ENCODE measurements at places on chromosomes 16 and 17.
A peak's percentile ranks its signal among the peaks of the same experiment; 100 is the strongest.

- DNase-seq: no peak
Observed at GRCh38 chr16:4358831-4359561, 7.9 kb upstream of the PAM16 start.

- no peak for DNase-seq
Observed at GRCh38 chr17:81032641-81033480, 2.1 kb upstream of the BAIAP2 start.

DNA sequence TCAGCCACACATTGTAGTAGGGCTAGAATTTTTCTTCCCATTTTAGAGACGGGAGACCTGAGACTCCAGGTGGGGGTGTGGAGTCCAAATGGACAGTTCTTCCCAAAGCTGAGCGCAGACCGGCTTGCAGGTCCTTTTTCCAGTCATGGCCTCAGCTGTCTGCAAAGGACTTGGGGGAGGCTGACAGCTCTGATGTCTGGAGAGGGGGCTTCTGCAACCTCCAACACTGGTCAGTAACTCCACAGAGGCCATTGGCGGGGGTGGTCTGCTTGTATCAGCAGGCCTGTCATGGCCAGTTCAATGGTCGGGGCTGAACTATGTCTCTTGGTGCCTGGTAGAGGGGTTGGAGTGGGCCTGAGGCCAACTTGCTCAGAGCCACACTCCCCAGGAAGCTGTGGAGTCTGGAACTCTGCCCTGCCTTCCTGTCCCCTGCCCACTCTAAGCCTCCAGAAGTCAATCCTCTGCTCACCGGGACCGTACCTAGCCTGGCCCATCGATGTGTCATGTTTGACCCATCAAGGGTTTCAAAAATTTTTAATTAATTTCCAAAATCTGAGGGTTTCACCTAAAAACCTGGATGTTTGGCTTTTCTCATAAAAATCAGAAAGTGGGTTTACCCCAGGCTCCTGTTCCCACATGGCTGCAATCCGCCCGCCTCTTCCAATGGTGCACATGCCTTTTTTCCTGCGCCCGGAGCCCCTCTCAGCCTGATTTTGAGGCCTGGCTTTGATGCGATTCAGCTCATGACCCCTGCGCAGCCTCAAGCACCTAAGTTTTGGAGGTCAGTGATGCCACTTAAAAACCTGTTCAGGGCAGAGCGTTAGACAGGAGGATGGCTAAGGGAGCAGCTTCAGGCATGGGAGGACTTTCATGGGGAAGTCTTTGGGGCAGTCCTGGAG lies 39.9 kb downstream of the SNX20 start:
- DNase-seq: no peak

- DNase-seq: peak; percentile 97
Observed at GRCh38 chr16:28491970-28492474, at the start of gene CLN3. Gene CLN3, minus strand, starts transcription at chr16:28492074. Its CDS starts 315 bp downstream, at chr16:28491759.

DNA sequence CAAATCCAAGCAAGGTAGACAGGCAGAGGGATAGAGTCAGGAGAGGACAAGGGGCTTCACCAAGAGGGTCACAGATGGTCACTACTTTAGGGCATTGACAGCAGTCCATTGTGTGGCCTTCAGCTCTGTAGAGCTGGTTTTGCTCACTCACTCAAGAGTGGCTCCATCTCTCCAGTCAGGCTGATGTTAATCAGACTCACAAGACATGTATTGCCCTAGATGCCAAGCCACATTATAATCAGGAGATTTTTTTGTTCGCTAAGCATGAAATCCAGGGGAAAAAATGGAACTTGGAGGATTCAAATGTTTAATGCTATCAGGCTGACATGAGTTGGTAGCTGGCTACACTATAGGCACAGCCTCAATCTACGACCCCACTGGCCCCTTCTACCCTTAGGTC lies 32.5 kb downstream of the CD300LF start:
- DNase-seq: no peak

DNA sequence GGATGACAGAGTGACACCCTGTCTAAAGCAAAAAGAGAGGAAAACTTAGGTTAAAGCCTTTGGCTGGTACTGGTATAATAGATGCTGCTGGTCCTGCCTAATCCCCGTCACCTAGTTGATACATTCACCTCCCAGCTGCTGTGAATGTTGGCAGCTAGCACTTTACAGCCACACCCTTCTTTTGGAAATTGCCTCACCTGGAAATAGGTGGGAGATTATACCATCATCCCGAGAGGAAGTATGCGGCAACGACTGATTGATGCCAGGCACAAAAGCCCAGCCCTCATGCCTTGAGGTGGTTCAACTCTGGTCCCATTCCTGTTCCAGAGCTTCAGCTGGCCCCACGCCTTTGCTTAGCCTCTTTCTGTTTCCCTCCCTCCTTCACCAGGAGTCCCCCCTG lies 53.2 kb upstream of the SIAH1 start:
- DNase-seq: no peak

DNA sequence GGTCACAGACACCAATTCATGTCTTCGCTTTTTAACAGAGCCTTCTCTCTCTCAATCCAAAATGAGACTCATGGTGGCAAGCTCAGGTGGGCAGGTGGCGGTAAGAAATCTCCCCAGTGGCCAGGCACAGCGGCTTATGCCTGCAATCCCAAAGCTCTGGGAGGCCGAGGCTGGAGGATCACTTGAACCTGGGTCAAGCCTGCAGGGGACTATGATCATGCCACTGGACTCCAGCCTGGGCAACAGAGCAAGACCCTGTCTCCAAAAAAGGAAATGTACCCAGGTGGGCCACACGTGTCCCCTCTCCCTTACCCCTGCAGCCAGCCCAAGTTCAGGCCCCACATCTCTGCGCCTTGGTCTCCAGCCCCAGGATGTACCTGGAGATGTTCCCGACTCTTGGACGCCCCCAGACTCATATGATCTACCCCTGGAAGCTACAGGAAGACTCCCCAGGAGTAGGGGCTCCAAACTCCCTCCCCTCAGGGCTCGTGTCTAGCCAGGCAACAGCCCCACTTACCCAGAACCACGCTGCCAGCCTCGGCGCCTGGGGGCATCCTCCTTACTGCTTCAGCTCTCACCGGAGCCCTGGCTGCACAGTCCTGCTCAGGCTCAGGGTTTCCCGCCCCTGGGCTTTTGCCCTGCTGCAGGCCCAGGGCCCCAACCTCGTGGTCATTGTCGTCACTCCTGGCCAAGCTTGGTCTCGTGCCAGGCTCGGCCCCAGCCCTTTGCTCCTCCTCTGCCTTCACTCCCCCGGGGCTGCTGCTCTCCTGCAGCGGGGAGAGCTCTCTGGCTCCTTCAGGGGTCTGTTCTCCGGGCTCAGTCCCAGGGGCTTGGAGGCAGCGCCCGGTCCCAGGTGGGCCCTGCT lies 16.2 kb downstream of the MYLK3 start:
- DNase-seq: no peak

DNA sequence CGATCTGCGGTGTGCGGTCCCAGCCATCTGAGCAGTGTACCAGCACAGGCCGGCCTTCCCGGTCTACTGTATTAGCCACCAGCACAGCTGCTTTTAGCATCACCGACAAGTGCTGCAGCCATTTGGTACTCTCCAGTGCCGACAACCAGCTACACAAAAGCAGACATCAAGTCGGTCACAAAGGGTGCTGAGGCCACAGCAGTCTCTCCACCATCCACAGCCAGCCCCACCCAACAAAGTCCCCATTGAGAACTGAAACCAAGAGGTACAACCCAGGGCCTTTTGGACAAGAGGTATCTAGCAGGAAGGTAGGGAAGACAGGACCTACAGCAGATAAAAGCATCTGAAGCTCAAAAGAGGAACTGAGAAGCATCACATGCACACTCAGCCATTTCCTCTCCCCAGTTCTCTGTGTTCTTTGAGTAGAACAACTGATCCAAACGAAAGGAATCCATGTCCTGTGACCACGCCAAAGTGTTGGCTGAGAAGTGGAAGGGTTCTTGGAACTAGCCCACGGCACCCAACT lies 9.5 kb downstream of the MTMR4 start:
- DNase-seq: no peak

DNA sequence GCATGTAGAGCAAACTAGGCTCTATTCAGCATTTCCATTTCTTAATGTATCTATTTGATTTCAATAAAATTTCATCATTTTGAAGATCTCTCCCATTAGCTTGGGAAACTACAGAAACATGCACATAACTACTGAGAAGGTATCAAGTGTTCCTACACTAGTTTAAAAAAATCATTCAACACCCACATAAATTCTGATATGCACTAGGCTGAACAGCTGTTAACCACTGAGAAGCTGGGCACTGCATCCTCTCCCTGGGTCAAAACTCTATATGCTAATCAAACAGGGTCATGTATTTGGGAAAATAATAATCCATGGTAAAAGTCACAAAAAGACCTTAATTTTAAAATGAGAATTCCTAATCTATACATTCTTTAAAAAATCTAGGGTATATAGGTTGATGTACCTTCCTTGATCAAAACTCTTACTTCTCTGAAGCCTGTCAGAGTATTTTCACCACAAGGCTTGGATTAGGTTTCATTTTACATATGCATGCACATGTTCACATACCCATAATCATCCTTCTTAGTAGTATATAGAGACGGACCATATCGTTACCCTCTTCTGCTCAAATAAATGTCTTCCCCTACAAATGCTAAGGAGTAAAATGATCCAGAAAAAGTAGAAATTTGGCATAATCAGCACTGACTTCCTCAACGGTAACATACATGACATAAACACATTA lies 57.2 kb downstream of the KANSL1 start:
- DNase-seq: no peak

DNA sequence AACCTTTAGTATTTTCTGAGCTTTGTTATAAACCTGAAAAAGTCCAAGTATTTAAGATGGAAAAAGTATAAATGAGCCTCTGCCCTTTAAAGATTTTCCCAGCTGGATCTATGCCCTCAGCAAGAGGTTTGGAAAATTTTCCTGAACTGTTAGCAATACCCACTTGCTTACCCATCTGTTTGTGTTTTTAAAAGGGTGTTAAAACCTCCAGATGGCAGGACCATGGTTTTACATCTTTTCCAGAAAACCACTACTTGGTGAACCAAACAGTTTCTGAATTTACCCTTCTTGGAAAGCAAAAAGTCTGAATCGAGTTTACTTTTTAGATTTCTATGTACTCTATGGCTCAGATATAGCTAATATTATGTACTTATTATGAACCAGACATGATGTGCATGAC lies 719 bp downstream of the PMFBP1 start:
- DNase-seq: no peak

- no peak for DNase-seq
Observed at GRCh38 chr17:17849147-17849820, 12.5 kb upstream of the SREBF1 start.

- no peak for DNase-seq
Observed at GRCh38 chr16:2985893-2986355, 5.7 kb upstream of the PKMYT1 start.

- DNase-seq: no peak
Observed at GRCh38 chr16:30122604-30123160, 338 bp downstream of the MAPK3 start.

- peak; percentile 43 for DNase-seq
Observed at GRCh38 chr16:85555719-85556455, 57.2 kb upstream of the GSE1 start.

GRCh38 chr17:34241062-34241461 lies 14.0 kb upstream of the CCL2 start:
- no peak for DNase-seq

- no peak for DNase-seq
Observed at GRCh38 chr16:3536271-3536731, 35.5 kb downstream of the CLUAP1 start.

DNA sequence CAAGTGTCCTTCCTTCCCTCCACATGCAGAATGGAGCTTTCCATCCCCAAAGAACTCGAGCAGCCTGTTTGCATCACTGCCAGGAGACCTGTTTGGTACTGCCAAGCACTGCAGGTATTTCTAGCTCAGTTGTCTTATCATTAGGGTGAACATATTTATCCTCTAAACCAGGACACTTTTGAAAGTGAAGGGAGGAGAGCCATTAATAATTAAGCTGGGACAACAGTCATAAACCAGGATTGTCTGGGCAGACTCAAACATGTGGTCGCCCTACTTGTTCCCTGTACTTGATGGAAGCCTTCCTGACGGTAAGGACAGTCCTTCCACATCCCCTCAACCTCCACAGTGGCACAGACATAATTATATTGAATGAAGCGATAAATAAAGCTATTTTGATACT lies 67.4 kb downstream of the PRKCA start:
- DNase-seq: no peak

GRCh38 chr17:78357177-78357586 lies 2.7 kb downstream of the SOCS3 start:
- DNase-seq: no peak

- DNase-seq: no peak
Observed at GRCh38 chr17:38459567-38459966, 31.3 kb downstream of the ARHGAP23 start.

- DNase-seq: peak; percentile 65
Observed at GRCh38 chr16:67364600-67365235, 28.6 kb downstream of the TPPP3 start.

- no peak for DNase-seq
Observed at GRCh38 chr16:25478476-25478875, 213.3 kb upstream of the HS3ST4 start.

DNA sequence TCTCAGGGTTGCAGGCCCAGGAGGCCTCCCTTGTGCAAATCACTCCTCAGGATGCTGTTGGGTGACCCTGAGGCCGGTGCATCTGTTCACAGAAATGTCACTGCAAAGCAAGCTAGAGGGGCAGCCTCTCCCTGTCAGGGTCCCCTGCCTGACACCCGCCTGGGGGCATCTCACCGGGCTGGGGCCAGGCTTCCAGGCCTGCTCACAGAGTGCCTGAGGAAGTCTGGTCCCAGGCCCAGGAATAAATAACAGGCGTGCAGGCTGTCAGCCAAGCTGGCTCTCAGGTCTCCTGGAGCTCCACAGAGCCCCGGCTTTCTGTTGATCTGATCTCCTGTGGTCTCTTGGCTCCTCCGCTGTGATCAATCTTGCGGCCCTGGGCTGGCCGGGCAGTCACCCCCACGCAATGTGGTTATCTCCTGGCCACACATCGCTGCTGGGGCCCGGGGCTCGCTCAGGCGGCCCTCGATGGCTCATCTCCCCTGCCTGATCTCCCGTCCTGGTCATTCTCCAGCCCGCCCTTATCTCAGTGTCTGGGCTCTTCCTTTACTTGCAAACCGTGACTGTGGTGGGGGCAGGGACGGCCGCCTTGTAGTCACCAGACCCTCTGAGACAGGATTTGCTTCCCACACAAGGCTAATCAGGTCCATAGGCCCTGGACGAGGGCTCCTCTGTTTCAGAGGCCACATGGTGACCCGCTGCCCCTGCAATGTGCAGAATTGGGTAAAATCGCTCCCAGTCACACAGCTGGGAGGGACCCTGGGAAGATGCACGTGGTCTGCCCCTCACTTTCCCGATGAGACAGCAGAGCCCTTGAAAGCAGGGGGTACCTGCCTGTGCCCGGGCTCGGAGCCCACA lies 231.2 kb upstream of the GSE1 start:
- no peak for DNase-seq
